ENCODE measurements at places on chromosomes 4 and X.

GRCh38 chr4:124515591-124515990 lies 196.9 kb downstream of the ANKRD50 start:
- DNase-seq = no peak

DNA sequence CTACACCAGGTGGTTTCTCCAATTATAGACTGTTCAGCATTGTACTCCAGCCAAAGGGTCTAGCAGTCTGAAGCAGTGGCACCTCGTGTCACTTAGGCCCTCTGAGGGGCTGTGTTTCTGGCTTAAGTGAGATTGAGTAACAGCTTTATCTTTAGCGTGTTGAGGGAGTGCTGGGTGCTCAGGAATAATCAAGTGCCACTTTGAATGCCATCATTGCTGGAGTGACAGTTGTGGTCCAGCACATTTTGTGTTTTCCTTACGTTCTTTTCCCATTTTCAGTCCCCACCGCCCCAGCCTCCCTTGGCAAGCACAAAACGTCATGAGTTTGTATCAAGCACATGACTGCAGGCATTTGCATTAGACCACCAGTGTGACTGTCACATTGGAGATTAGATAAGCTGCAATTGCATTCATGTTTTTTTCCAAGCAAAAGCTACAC lies 58.7 kb downstream of the FNIP2 start:
- DNase-seq = no peak

DNA sequence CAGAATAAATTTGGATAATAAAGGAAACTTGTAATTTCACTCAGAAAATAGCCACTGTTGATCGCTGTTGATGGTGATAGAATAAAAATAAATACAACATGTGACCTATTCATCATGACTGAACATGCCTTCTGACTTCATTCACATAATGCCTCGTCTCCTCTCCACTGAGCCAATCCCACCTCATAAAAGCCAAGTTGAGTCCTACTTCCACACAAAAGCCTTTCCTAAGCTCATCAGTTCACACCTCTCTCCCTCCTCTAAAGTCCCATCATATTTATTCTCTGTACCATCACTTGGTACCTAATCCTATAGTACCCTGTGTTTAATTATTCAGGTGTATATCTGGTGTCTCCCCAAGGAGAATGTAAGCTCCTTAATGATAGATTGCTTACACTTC lies 37.7 kb downstream of the APOO start:
- no peak for DNase-seq

- no peak for DNase-seq
Observed at GRCh38 chr4:110898290-110898689, 275.4 kb upstream of the PITX2 start.

GRCh38 chrX:18389966-18390365 lies 35.4 kb upstream of the CDKL5 start:
- DNase-seq = no peak

DNA sequence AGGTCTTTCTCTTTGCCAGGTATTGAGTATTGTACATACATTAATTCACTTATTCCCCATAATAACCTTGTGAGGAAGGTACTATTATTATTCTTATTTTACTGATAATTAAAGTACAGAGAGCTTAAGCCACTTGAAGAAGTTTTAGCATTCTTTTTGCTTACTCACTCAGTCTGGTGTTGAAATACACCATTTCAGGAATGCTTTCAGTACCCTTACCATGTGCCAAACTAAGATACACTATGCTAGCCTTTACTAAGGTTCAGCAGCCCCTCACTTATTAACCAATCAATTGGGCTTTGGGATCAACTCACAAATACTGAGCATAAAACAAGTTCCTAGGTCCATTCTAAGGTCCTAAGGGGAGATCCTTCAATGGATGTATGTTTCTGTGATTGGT lies 179.0 kb upstream of the FGF13 start:
- DNase-seq = no peak

GRCh38 chrX:119736206-119736764 lies 22.1 kb upstream of the SOWAHD start:
- no peak for DNase-seq

DNA sequence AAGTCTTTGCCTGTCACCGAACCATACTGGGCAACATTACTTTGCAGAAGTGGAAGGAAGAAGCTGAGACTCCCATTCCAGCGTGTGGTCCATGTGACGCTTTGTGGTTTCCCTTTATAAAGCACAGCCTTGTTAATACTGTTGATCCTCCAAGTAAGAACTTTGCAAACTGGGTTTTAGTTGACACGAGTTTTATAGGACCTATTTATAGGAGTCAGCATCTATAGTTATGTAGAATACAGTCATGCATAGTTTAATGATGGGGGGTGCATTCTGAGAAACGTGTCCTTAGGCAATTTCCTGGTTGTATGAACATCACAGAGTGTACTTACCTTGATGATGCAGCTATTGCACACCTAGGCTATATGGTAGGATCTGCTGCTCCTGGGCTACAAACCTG lies 1879.4 kb upstream of the TENM3 start:
- no peak for DNase-seq

DNA sequence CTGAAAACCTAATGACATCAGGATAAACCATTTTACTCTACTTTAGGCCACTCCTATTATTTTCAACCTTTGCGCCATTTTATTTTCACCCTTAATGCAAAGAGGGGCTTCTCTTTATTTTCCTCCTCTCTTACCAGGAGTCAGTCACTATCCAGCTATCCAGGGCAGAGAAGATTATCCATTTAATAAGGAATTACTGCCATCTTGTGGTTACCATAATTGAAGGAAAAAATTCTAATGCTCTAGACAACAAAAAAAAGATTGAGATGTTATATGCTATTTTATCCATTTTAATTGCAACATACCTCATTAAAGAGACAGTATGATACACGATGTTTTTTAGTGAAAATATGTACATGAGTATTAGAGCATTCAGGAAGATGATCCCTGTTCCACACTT lies 514.5 kb upstream of the FAM241A start:
- no peak for DNase-seq

- DNase-seq = no peak
Observed at GRCh38 chr4:32798471-32799159, 2078.4 kb downstream of the PCDH7 start.

- DNase-seq = no peak
Observed at GRCh38 chrX:84165711-84166110, 22.3 kb downstream of the RPS6KA6 start.

DNA sequence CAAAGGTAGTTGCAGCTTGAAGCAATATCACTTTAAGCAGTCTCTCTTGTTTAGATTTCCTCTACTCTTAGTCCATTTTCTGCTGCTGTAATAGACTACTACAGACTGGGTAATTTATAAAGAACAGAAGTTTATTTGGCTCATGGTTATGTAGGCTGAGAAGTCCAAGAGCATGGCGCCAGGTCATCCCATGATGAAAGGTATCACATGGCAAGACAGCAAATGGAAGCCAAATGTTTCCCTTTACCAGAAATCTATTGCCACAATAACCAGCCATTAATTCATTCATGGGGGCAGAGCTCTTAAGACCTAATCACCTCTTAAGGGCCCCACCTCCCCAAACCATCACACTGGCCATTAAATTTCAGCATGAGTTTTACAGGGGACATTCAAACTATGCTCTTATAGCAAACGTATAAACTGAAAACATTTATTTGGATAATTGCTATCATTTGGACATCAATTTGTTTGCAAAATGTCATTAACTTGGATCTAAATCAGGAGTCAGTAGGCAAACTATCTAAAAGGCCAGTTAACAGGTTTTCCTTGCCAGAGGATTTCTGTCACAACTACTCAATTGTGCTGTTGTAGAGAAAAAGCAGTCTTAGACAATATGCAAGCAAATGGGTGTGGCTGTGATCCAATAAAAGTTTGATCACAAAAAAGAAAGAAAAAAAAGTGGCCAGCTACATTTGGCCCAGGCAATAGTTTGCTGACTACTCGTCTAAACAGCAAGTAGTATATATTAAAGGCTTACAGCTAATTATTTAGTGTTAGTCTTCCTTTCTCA lies 75.7 kb upstream of the GUCY1A1 start:
- no peak for DNase-seq

DNA sequence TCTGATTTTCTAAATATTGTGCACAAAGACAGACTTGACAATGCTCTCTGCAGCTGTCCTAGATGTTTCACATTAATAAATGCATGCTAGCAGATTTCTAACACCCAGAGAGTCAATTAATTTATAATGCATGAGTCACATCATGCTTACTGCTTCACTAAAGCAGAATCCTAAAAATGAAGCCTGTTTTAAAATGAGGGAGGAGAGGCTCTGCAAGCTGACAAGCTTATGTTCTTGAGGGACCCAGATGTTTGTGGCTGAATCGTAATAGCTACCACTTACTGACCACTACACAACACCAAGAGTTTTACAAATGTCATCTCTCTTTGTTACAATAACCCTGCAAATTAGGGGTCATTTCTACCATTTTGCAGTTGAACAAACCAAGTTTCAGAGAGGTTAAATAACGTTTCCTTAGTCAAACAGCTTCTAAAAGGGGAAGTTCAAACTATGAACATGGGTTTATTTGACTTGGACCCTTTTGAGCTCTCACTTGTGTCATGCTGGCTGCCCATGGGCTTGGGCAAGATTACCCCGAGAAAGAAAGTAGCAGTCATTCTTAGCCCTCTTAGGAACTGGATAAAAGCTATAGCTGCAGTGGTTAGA lies 262.7 kb upstream of the ETNPPL start:
- no peak for DNase-seq

GRCh38 chrX:55026143-55026542 lies 4.6 kb downstream of the ALAS2 start:
- DNase-seq = no peak

GRCh38 chrX:150781677-150782076 lies 88.5 kb downstream of the MTMR1 start:
- DNase-seq = no peak

DNA sequence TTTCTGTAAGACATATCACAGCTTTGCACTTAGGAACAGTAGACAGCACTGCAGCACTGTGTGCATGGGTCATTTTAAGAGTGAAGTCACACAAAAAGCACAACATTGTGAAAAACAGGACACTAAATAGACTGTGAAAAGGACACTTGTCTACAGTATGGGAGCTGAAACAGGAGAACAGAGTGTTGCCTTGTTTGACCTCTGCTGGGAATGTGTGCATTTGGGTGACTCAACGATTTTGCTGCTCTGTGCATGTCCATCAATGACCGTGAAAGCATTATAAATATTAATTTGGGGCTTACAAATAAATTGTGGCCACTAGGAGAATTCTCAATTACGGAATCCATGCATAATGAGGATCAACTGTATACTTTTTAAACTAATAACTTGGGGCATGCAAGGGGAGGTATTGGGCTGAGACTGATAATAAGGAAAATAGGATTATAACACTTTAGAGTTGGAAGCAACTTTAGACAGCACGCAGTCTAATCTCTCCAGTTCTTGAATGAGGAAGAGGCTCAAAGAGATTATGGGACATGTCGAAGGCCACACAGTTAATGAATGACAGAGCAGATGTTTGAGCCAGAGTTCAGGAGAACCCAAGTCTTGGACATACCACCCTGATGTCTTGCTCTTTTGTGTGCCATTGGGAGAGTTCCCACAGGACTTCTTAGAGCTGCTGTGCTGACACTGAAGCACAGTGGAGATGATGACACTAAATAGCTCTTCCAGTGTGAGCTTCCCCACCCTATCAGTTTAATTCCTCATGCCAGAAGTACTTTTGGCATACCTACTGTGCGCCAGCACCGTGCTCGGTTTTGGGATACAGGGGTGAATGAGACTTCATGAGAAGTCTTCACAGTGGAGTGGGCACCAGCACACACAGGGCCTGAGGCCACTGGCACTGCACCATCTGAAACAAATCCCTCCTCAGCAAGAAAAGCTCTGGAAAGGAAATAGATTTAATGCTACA lies 79.3 kb downstream of the FRAS1 start:
- DNase-seq = no peak

DNA sequence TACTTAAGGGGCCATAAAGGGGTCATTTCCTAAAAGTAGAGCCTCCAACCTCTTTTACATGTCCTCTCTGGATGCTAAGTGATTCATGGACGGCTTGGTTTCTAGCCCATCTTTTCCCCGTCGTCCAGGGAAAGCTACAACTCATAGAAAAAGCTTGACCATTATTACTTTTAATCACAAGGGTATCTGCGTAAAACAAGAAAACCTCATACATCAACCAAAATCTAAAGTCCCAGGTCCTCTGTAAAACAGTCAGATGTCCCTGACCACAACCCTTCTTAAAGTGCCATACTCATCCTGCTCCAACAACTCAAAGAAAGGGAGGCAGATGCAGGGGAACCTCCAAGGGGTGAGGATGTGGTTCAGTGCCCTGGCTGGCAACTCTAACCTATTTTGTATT lies 29.6 kb downstream of the ADGRA3 start:
- DNase-seq = no peak

DNA sequence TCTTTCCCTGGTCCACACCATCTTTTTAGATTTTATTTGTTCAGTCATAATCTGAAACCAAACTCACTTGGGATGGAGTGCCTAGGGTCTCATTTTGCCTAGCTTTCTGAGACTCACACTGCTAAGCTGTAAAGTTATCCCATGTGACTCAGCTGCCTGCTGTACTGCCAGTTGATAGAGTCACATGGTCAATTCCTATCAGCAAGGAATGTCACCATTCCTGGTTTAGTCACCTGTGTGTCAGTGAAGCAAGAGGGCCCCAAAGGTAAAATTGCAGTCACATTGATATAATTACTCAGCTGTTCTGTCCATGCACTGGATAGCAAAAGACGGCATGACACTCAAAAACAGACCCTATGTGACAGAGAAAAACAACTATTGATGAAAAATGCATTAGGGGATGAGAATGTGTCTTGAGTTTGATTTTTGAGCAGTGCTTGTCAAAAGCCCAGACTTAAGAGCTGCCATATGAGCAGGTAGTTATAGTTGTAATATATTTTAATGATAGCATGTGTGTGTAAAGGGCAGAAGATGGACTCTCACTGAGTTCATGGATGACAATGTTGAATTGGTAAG lies 413.2 kb downstream of the PPARGC1A start:
- DNase-seq = no peak

- no peak for DNase-seq
Observed at GRCh38 chr4:16704489-16704888, 194.0 kb downstream of the LDB2 start.

DNA sequence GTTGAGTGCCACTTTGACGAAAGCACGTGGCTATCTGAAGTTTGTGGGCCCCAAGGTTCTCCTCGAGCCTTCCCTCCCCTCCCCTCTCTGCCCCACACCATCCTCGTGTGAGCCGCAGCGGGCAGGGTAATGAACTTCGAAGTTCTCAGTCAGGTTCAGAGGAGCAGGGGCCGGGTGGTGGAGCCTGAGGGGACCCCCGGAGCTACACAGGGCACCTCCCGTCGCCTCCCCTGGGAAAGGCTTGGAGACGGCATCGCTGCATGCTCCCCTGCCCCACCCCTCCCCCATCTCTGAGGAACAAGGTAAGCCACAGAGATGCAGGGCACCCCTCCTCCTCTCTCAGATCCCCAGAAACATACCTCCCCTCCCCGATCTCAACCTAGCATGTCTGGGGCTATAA lies 2.8 kb upstream of the NKX1-1 start:
- DNase-seq = no peak

GRCh38 chr4:74671080-74671698 lies 123.1 kb downstream of the BTC start:
- no peak for DNase-seq

GRCh38 chr4:150005537-150005936 lies 72.7 kb upstream of the DCLK2 start:
- DNase-seq = no peak

Measured in anterior cingulate cortex (tissue), 58 donors.